ENCODE measurements at places on chromosomes 7 and 10.

- DNase-seq, result no peak
These were observed 21.8 kb downstream of the BBIP1 start for GRCh38 chr10:110897184-110897583.

GRCh38 chr10:88522715-88523114 lies 60.4 kb downstream of the RNLS start:
- DNase-seq, result no peak

DNA sequence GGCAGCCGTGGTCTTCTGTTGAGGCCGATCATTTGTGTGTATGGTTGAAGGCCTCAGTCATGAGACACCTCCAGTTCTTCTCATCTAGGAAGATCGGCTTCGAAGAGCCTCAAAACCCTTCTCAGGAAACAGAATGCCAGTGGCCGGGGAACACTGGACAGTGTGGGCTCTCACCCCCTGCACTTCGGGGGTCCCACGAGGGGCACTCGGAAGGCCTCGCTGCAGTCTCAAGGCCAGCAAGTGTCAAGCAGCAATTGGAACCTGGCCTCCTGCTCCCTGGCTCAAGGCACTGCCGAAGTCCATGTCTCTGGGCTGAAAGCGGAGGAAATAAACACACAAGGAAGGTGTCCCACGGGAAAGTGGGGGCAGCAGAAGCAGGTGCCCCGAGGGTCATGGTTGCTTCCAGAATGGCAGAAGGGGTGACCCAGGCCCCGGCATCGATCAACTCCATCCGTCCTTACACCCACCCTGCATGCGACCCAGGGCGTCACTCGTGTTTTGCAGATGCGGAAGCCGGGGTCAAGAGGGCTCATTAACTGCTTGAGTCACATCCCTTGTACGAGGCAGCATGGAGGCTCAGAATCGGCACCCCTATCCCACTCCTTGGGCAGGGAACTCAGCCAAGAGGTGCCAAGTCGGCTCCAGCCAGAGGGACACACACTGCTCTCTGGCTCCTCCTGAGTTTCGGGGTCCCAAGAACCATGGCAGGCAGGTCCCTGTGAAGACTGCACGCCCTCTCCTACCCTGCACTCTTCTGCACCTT lies 231.3 kb upstream of the SHH start:
- DNase-seq, result no peak

DNA sequence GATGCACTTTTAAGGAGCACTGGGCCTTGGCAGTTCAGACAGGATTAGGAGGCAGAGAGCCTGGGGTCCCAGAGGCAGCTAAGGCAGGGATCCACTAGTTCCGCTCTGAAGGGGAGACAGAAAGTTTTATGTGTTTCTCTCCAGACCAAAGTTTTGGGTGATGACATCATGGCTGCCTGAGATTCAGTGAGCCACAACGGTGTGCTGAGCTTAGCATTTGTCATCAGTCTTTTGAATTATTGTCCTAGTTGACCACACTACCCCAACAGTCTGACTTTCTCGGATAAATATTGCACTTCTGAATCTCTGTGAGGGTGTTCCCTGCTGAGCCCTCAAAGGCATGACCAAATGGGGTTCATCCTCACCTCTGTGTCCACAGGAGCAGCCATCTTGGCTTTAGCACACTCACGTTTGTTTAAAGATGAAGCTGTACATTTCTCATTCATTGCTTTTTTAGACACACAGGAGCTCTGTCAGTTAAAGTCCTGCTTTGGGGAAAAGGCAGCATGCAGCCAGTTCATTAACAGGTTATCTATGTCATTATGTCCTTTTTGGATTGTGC lies 297.7 kb upstream of the LRGUK start:
- no peak for DNase-seq

- no peak for DNase-seq
These were observed 3.2 kb downstream of the HHEX start for GRCh38 chr10:92692697-92693533.

DNA sequence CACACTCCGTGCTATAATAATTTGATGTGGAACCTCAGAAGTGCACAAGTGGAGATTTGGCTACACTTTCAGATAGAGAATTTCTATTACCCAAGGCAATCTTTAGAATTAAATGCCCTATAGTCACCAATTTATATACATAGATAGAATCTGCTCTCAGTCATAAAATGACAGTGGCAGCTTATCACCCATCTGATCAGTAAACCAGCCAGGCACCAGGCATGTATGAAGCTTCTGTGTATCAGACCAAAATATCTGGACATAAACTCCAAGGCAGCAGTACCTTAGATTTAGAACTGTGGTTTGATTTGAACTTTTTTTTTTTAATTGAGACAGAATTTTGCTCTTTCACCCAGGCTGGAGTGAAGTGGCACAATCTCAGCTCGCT lies 180.9 kb downstream of the IPMK start:
- no peak for DNase-seq

- DNase-seq, result no peak
These were observed 61.4 kb upstream of the STEAP1B start for GRCh38 chr7:22561321-22561811.

- DNase-seq, result no peak
These were observed 39.2 kb upstream of the FZD9 start for GRCh38 chr7:73394422-73394821.

DNA sequence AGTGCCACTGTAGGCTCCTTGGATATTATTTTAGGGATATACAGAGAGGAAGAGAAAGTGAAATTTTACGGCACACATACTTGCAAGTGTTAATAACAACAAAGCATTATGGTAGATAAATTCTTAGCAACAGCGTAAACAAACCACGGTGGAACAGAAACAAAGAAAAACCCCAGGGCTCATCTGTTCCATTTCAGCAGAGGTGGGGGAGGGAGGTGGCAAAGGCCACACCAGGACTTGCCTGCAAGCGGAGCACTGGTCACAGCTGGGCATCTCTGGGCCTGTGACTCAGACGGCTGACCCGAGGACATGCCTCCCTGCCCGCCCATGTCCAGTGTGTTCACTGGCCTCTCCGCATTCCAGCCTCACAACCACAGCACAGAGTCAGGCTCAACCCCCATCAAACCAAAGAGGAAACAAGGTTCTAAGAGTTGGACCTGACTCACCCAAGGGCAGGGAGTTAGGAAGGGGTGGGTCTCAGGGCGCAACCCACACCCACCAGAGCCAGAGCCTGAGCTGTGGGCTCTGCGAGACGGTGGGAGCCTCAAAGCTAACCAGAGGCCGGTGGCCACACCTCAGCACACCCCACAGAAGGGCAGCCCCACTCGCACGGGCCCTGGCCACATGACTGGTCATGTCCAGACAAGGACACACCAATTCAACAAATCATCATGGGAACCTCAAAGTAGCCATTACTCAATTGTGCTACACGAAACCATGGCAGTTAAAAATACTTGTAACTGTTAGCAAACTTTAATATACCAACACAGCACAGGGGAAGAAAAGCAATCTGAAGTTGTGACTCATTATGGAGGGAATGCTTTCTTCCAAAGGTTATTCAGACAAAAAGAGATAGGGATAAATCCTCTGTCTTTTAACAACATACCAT lies 10.7 kb downstream of the ESYT2 start:
- DNase-seq, result peak; percentile 47

DNA sequence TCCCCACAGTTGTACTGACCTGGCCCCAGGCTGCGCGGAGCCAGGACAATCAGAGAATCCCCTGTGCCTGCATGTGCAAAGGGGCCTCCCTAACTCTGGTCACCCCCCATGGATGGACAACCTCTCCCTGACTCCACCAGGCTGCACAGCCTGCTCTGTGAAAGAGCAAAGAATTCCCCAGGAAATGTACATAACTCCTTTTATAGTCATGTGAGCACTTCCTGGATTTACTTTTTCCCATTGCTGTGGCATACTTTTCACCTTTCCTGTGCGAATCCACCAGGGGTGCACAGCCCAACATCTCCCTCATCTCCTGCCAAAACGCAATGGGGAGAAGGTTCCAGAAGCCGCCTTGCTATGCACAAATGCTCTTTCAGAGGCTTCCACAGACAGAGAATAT lies 27.9 kb downstream of the FGFR2 start:
- DNase-seq, result no peak

DNA sequence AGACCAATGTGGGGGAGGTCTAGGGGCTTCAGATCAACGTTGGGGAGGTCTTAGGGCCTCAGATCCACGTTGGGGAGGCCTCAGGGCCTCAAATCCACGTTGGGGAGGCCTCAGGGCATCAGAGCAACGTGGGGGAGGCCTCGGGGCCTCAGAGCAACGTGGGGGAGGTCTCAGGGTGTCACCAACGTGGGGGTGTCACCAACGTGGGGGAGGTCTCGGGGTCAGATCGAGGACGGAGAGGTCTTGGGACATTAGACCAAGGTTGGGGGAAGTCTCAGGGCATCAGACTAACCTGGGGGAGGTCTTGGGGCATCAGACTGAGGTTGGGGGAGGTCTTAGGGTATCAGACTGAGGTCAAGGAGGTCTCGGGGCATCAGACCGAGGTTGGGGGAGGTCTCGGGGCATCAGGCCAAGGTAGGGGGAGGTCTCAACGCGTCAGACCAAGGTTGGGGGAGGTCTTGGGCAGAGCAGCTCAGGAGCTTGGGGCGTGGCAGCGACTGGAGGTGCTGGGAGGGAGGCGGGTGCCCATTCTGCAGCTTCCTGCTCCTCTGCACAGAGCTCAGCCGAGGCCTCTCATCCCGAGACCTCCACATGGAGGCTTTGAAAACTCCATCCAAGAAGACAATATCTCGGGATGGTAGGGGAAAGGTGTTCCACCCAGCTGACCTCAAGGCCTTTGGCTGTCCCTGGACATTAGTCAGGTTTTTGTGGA lies 159.8 kb downstream of the WDR37 start:
- DNase-seq, result no peak

- DNase-seq, result no peak
These were observed 166.3 kb downstream of the TNS3 start for GRCh38 chr7:47415318-47416212.

DNA sequence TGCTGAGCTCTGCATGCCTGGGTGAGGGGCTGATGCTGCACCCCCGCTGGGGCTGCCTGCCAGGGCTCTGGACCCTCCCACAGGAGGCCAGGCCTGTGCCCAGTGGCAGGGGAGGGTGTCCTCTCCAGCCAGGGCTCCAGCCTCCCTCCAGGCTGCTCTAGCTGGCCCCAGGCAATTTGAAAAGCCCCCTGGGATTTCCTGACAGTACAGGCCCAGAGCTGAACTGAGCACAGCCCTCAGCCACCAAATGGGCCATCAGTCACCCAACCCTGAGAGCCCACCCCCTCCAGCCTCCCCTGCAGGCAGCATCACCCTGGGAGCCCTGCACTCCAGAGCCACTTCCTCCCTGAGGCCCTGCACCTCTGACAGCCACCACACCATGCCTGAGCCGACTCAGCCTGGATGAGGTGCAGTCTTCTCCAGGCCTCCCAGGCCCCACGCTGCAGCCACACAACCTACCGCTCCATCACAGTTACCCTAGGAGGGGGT lies 101.8 kb upstream of the RET start:
- no peak for DNase-seq

DNA sequence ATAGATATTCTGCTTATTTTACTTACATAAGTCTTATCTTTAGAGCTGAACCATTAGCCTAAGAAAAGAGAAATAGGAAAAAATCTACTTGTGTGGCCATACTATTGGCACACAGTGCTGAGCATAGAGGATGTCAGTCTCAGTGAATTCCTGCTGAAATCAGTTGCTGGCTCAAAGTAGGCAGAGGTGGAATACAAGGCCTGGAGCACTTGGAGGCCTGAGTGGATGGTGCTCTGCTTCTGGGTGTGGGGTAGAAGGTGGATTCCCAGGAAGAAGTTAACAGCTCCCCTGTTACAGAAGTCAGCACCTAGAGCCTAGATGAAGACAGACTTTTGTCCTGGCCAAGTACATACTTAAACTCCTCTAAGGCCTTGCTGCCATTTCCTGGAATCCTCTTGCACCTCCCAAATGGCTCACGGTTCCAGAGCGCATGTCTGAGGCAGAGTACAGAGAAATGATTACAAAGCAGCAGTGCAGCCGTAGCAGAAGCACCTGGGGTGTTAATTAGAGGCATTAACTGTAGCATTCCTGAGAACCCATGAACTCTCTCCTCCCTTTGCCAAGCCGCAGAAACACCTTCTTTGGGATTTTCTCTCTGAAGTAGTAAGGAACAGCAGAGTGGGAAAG lies 18.0 kb upstream of the XPNPEP1 start:
- DNase-seq, result no peak

GRCh38 chr7:137986252-137987017 lies 15.5 kb downstream of the CREB3L2 start:
- DNase-seq, result no peak

DNA sequence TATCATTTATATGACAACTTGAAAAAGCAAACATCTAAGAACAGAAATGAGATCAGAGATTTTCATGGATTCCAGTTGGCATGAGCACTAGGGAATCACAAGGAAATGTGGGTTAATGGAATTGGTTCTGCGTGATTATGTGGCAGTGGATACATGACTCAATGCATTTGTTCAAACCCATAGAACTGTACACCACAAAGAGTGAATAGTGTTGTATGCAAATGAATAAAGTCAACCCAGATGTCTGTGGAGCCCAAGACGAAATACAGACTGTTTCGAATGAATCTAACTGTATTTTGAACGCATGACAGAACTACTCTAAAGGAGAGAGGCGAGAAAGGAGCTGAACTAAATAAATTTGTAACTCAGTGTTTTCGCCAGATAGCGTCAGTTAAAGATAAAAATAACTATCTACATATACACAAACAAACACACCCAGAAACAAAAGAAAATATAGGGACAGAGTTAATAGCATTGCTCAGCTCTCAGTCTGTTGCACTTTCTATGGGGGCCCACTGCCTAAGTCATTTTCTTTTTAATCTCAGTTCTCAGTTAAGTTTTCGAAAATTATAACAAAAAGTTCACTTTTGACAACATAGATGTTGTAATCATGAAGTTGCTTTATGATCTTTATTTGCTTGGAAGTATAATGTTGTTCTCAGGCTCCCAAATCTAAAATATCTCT lies 636.7 kb upstream of the SEMA3D start:
- no peak for DNase-seq

GRCh38 chr7:25353196-25353595 lies 124.9 kb upstream of the NPVF start:
- no peak for DNase-seq

DNA sequence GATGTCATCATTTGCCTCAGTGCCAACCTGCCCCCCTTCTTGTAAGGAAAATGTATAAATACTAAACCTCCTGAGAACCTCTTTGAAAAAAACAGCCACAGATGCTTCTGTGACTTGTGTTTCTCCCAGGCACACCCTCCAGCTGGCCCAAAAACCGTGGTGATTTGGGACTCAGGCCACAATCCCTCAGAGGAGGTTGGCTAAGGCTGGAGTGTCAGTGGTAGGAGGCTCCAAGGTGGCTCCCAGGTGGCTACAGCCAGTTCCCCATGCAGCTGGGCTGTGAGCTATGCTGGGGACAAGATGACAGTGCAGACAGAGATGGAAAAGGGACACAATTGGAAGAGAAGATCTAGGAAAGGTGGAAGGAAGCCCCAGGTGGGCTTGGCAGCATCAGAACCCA lies 104.7 kb downstream of the CPXM2 start:
- no peak for DNase-seq

- no peak for DNase-seq
These were observed 21.6 kb upstream of the JAZF1 start for GRCh38 chr7:28202222-28202621.

DNA sequence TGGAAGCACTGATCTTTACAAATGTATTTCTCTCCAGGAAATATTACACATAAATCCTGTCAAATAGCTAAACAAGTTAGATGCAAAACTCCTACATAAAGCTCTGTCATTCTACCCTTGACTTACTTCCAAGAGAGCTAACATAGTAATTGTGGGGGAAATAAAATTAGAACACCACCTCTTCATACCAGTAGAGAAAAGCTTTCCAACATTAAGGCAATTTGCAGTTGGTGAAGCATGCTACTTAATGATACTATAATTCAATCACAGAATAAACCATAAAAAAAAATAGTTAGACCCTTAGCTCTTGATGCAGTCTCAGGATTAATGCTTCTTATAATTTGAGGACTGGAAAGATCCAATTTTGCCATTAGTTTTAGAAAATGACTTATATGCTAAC lies 35.2 kb downstream of the SEMA3A start:
- no peak for DNase-seq
